ENCODE measurements at places on chromosomes 2 and 18.

DNA sequence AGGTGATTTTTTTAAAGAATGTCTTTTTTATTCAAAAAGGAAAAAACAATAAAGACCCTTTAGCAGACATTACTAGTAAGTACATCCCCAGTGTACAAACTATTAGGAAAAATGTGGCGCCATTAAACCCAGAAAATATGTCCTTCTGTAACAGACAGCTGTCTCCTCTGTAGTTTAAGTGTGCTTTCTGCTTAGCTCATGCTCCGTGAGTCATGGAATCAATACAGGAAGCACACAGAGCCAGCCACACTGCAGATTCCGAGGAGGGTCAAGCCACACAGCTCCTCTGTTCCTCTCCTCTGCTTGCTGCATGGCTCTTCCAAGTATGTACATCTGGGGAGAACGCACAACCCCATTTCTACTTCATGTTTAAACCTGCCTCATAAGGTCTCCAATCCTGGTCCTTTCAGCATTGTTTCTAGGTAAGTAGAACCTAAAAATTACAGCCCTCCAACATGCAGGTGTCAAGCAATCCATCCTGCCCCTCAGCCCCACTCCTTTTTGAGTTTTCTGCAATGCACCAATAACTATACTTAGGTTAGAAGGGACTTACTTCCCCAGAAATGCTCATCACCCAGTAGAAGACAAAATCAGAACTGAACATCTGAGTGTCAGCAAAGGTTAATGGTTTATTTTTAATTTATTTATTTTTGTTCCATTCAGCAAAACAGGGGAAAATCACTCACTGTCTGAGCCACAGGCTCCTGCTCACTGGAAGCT is 37.5 kb downstream of the ACVR1 start:
- peak; percentile 6 for DNase-seq

- DNase-seq = no peak
Measured at GRCh38 chr2:238242731-238243495, 3.1 kb upstream of the HES6 start.

DNA sequence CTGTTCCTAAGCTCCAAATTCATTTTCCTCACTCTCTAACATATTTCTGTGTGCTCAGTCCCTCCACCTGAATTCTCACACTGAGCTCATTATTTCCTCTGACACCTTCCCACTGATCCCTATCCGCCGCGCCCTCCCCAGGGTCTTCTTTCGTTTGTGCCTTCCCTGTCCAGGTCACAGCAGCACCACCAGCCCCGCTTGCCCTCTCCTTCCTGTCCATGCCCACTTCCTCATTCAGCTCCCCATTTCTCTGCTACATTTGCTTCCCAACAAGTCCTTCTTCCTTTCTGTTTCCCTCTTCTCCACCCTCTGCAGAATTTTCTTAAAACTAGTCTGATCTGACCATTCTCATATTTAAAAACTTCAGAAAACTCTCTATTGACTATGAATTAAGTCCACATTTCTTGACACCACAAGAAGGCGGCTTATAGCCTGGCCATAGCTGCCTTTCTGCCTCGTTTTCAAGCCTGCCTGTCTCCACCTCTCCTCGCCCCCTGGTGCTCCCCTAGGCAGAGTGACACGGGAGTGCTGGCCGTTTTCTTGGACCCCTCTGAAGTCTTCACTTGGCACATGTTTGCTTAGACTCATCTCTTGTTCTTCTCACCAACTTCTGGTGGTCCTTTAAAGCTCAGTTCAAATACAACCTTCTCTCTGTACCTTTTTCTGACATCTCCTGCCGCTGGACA is 138.7 kb upstream of the BOD1L2 start:
- DNase-seq = no peak

DNA sequence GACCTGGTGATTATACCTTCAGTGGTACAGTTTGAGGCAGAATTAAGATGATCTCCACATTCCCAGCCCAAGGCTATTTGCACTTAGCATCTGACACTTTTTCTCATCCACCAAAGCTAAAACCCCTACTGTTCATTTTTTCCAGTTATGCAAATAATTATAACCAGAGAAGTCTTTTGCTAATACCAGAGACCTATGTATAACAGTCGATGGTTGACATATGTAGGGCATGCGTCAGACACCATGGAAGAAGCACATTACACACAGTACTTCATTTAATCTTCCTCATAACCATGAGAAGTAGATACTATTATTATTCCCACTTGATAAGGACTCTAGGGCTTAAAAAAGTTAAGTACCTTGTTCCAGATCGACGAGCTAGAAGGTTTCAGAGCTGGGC is 36.5 kb downstream of the AP1S3 start:
- DNase-seq = no peak

DNA sequence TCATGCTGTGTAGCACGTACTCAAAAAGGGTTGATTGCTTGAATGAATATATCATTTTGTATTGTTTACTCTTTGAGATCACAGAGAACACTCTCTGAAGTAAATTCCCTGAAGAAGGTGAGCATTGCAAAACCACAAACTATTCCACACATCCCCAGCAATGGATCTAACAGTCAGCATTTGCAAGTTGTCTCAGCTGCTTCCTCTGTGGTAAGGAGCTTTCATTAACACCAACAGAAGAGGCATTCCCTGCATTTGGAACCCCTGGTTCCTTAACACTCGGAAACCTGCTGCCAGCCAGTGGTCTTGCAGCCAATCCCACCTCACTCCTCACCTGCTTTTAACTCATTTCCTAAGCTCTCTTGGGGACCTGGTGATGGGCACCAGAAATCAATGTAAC is 108.4 kb downstream of the IRS1 start:
- DNase-seq = no peak

DNA sequence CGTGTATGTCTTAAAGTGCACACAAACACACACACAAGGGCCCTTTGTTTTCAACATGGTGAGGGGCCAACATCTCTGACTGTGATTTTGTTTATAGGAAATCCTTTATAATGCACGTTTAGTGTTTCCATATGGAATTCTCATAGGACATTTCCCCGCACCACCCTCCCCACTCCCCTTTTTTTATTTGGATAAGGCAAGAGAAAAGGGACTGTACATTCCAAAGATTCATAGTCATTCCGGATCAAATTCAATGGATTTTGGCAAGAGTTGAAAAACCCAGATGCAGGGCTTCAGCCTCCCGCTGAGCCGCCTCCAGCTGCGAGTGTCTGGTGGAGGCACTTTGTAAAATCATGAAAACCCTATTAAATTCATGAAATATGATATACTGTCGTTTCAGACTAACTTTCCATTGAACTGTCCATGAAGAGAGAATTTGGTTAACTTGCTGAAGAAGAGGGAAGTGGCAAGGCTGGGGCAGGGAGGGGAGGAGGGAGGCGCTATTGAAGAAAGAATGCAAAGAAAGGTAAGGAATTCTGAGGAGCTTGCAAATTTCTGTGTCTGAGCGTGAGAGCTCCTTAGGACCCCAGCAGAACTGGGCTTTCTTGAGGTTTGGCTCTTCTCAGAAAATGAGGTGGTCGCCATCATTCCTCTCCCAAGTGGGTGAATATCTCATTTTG is 25.8 kb upstream of the SLC14A2 start:
- DNase-seq = no peak

GRCh38 chr2:46308081-46308480 is 10.9 kb downstream of the EPAS1 start:
- DNase-seq = no peak

- DNase-seq = no peak
Measured at GRCh38 chr2:120654381-120655134, 81.1 kb upstream of the GLI2 start.

DNA sequence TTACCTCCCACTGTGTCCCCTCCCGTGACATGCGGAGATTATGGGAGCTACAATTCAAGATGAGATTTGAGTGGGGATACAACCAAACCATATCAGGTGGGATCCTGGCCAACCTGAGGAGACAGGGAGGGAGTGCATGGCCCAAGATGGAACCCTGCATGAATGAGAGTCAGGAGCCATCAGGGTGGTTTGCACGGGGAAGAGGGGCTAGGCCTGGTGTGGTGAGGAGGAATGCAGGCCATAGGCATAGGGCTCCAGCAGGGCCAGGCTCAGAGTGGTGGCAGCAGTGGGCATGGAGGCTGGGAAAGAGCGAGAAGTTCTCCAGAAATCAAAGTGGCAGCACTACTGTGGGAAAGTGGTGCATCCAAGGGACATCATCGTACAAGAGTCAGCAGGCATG is 74.0 kb upstream of the BCL2L11 start:
- no peak for DNase-seq

DNA sequence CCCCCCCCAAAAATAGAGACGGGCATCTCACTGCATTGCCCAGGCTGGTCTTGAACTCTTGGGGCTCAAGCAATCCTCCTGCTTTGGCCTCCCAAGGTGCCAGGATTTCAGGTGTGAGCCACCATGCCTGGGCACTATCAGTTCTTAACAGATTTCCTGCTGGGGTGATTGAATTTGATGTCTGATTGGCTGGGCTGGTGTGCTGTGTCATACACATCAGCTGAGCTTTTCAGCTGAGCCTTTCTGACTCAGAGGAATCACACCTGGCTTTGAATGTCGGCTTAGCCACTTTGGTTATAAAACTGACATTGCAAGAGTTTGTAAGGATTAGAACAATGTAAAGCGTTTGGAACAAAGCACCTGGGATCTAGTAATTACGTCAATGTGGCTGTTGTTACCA is 18.9 kb downstream of the NCAPH start:
- no peak for DNase-seq

- no peak for DNase-seq
Measured at GRCh38 chr18:62771494-62772270, 56.3 kb downstream of the PHLPP1 start.

DNA sequence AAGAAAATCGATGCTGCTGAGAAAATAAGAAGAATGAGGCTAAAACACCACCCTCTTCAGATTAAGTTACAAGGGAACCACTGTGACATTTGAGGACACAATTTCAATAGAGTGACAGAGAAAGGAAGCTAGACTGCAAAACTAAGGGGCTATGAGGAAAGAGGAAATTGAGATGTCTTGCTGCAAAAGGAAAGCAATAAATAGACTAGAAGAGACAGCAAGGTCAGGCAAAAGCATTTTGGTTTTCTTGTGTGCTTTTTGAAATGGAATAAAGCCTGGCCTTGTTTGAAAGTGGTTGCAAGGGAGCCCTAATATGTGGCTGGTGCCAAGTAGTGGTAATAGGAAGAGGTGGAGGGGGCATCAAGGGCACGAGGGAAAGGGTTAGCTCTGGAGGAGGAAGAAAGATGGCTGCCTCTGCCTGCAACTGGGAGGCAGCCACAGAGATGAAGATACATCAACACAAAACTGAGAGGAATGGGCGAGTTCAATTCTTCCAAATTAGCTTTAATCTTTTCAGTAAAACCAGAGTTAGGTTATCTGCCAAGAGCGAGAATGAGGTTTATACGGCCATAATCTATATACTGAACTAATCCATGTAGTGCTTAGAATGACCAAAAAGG is 1.2 kb upstream of the MRO start:
- no peak for DNase-seq

- DNase-seq = no peak
Measured at GRCh38 chr2:172698041-172698863, 37.4 kb upstream of the RAPGEF4 start.

- DNase-seq = no peak
Measured at GRCh38 chr2:99488539-99489062, 1.2 kb downstream of the REV1 start.

DNA sequence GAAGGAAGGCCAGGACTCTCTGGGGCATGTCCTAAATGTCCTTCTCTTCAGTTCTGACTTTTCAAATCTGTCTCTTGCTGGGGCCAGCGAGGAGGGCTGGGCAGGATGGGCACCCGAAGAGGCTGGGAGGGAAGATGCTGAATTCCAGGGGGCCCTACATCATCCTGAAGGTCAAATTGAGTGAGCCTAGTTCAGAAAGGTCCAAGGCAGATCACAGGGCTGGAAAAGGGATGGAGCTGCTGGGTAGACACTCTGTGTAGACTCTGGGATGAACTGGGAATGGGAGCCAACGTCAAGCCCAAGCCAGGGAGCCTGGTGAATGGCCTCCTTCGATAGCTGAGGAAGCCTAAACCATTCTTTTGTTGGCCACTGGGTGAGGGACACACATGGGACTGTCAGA is 133.1 kb downstream of the MYCN start:
- no peak for DNase-seq

DNA sequence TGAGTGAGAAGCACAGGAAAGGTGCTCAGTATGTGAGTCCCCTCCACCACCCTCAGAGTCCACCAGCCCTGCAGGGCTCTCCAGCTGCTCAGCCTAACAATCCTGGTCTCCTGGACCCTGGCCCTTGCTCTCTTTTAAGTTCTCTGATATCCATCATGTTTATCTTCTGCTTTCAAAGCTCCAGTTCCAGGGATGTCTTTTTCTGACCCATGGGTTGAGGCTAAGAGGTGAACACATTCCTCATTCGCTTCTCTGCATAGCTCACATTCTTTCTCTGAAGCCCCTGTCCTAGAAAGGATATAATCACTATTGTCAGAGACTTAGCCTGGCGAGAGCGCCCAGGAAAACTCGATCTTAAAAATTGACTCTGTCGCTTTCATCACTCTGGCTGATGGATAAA is 86.4 kb downstream of the ARL4C start:
- no peak for DNase-seq

DNA sequence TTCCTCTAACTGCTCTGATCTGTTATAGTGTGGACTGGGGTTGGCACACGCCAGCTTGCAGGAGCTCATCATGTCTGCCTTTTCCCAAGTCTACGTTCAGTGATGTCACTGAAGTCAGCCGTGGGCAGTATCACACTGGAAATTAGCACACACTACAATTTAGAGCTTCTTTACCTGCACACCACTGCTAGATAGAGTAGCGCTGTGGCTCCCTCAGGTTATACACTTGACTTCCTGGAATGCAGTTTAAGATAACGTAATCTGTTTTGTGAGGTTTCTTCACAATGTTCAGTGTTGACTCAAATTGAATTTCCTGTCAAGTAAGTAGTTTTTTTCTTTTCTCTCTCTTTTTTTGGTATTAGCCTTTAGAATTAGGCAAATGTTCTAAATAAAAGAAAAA is 487.2 kb downstream of the DCDC2C start:
- DNase-seq = no peak

- no peak for DNase-seq
Measured at GRCh38 chr2:17171446-17172049, 346.7 kb downstream of the RAD51AP2 start.

DNA sequence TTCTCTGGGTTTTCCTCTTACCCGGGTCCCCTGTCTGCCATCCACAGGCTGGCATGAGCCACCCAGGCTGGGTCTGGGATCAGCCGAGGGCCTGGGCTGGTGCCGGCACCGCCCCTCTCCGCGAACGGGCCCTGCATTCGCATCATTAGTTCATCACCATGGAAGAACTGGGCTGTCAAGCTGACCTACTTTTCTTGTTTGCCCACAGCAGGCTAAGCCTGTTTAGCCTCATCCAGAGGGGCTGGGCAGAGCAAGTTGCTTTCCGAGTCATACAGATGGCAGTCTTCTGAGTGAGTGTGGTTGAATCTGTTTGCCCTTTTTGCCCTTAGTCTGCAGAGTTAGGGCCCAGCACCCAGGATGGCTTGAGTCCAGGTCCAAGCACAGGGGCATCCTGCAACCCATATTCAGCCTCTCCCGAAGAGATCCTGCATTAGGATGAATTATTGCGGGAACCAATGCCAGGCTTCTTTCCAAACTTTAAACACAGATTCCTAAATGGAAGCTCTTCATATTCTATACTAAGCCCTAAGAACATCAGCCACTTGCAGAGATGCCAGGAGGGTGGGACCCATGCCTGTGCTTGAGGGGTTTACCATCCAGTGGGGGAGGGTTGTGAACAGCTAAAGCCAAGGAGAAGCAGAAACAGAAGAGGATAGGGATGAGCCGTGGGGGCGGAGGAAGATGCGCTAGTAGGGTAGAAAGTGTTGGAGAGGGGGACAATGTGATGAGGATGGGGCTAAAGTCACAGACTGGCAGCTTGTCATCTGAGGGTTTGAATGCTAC is 68.0 kb downstream of the NPAS2 start:
- DNase-seq = no peak

Data from stimulated activated CD4-positive, alpha-beta T cell treated with anti-CD3 and anti-CD28 coated beads, Interleukin-4, amount 100 ng/mL, for 4 hours (primary cell).